NCI-H1092 (cell line): ENCODE measurements at places on chromosomes 12 and 14.

GRCh38 chr12:112347581-112347982 lies 34.6 kb downstream of the HECTD4 start:
- DNase-seq: no peak

DNA sequence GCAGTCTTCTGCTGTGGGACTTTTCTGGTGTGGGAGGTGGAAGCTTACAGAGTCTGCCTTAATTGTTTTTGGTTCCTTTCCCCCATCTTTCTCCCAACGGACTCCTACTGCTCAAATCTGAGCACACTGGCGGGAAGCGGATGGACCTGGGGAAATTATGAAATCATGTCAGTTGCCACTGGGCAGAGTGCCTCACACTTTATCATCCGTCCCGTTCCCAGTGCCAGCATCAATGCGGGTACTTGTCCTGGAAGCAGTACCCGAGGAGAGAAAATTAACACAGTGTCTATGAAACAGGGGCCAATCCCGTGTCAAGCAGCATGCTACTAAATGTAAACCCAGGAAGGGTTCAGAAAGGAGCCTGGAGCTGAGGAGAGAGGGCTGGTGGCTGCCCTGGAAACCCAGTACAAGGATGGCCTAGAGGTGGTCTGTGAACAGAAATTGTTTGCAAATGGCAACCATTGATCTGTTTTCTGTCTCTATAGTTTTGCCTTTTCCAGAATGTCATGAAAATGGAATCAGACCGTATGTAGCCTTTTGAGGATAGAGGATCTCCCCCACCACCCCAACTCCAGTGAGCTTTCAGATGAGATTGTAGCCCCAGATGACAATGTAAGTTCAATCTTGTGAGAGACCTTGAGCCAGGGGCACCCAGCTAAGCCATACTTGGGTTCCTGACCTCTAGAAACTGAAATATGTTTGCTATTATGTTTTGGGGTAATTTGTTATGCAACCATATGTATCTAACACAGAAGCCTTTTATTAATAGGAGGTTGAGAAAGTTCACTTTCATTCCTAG lies 908 bp upstream of the CDKL1 start:
- DNase-seq: no peak

DNA sequence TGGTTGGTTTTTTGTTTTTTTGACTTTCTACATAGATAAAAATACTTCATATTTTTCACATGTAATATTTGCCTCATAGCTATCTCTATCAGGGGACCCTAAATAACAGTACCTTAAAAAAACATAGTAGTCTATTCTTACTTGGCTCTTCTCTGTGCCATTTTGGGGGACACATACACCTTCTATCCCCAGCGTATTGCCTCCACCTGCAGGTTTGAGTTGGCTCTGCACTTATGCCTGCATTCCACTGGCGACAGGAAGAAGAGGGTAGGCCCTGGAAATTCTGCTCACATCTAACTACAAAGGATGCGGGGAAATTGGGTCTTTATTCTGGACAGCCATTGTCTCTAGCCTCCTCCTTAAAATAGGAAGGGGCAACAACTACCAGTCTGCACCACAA lies 13.8 kb upstream of the IFI27L2 start:
- DNase-seq: no peak

DNA sequence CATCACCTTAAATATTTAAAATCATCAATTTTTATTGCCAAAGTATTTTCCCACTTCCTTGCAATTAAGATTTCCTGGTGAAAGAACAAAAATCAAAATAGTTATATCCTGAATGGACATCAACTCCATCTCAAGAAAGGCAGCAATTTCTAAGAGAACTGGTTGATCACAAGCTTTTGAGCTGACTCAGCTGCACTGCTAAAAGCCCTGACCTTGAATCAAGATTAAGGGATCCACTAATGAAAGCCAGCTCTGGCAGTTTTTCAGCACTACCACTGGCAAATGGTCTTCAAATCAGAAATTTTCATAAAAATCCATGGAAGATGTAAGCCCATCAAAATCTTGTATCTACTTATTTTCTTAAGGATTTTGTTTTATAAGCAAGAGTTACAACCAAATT lies 123.4 kb downstream of the SLC6A15 start:
- no peak for DNase-seq

DNA sequence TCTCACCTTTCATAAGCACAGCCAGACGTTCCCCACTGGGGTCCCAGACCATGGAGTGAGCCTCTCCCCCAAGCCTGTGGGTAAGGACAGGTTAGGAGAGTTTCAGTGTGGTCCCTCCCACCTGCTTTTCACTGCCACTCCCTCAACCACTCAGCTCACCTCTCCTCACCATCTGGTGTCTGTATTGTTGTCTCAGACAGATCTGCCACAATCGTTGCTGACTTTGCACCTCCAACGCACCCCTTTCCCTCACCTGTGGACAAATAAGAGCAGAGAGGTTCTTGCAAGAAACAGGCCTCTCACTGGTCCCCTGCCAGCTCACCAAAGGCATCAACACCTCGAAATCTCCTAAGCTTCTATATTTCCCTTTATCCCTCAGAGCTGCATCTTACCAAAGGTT lies 8.8 kb downstream of the MYG1 start:
- no peak for DNase-seq

DNA sequence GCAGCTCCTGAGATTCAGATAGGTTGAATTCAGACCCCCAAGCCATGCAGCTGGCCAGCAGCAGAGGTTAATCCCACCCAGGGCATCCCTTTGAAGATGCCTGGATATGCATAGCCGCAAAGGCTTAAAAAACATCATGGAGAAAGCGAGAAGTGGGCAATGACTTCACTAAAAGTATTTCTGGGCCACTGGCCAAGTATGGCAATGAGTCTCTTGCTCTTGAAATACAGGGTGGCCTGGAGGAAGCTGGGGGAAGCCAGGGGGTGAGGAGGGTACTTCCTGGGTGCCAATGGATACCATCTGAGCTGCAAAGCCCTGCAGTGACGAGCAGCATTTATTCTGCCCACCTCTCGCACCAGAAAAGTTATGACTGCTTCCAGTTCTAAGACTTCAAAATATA lies 539.3 kb upstream of the TBX3 start:
- no peak for DNase-seq

DNA sequence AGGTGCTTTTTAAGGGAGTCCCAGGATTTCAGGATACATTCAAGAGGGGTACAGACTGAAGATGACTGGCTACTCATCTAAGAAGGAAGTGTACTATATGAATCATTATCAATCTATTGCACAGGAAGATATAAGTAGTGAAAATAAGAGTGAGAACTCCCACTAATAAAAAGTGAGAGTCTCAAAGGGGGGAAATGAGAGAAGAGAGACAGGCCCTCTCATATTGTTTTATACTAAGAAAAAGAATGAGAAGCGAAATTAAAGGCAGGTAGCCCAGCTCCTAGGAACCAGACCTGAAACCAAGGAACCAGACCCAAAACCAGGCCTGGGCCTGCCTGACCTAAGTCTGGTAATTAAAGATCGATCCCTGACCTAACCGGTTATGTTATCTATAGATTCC lies 54.6 kb downstream of the TESPA1 start:
- DNase-seq: no peak

DNA sequence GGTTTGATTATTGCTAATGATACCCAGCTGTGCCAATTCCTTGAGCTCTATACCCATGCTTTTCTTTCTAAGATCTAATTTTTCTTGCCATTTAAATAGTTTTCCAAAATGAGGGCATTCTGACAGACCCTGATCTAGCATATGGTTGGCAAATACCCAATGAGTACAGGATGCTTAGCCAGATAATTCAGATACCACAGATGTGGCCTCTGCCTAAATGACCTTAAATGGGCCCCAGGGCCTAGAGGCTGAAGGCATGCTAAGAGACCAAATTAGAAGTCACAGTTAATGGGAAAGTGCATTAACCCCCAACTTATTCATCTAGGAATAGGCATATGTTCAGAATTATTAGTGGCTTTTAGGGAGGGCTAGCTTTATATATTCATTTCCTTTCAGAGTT lies 122.3 kb upstream of the CNOT2 start:
- DNase-seq: no peak

- DNase-seq: no peak
Measured at GRCh38 chr12:122244565-122245371, 18.9 kb upstream of the DIABLO start.

- no peak for DNase-seq
Measured at GRCh38 chr14:96901227-96901626, 104.0 kb downstream of the VRK1 start.

DNA sequence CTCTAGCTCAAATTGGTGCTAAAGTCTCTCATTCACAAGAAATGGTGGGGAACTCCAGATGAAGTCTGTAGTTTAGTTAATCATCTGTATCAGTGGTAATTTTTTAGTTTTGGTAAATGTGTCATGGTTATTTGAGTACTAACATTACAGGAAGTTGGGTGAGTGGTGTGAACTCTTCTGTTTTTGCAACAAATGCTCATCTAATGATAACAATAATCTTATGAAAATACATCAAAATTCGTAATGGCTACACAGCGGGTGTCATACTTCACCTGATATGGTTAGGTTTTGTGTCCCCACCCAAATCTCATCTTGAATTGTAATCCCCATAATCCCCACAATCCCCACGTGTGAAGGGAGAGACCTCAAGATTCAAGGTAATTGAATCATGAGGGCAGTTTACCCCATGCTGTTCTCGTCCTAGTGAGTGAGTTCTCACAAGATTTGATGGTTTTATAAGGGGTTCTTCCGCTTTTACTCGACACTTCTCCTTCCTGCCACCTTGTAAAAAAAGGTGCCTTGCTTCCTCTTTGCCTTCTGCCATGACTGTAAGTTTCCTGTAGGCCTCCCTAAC lies 209.3 kb upstream of the FOXN3 start:
- DNase-seq: no peak

DNA sequence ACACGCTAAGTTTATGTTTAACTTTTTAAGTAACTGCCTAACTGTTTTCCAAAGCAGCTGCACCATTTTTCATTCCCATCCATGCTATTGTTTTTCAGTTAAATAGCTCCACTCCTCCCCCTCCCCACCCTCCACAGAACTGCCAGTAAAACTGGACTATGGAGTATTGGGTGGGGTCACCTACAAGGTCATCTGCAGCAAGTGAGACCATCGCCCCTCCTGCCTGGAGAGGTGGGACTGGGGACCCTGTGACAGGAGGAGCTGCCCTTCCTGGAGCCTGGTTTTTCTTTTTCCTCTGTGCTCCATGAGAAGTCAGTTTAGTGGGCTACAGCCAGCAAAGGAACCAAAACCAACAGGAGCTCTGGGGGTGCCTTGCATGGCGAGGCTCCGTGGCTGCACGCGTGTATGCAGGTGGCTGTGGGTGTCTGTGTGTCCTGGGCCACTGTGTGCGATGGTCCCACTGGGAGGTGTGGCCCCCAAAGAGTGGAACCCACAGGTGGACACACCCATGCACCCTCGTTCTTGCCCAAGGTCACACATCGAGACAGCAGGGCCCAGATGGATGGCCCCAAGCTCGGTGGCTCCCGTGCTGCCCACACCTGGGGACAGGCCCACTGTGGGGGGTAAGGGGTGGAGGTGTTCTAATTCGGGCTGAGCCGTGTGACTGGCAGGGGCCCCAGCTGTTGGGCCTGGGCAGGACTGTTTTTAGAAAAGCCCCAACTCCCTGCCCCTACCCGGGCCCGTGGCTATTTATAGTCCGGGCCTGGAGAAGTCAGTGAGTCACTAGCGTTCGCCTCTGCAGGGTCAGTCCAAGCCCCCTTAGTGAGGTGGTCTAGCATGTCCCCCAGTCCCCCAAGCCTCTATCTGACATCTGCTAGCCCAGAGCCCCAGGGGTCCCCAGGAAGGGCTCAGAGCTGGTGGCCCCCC lies 2.3 kb upstream of the ADSS1 start:
- DNase-seq: no peak

DNA sequence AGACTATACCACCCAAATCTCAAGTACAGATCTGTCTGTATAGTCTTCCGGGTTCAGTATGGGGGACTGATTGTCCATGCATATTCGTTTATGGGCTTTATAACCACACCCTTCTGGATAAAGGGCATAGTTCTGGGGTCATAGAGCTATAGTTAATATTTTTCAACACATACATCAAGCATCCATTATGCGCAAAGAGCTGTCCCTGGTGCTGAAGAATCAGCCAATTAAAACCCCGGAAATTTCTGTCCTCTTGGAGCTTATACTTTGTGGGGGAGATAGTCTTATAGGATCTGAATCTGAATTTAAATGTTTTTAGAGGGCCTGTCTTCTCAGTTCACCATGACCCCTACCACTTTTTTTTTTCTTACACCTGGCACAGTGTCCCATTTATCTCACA lies 256.7 kb downstream of the SUDS3 start:
- no peak for DNase-seq

DNA sequence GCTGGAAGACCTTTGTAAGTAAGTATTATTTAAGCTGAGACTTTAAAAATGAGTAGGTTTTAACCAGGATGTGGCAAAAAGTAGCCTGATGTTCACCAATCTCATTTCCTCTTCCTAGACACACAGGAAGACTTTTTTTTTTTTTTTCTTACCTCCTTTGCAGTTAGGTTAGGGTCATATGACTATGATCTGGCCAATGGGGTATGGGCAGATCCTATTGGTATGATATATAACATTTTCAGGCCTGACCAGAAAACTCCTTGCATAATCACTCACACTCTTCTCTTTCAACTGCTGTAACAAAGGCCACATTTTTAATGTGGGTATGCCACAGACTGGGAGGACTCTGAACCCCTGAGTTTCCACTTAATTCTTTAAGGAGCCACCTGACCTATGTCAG lies 2.7 kb upstream of the RPS6KA5 start:
- DNase-seq: no peak

GRCh38 chr14:35978561-35978960 lies 152.4 kb downstream of the BRMS1L start:
- no peak for DNase-seq

DNA sequence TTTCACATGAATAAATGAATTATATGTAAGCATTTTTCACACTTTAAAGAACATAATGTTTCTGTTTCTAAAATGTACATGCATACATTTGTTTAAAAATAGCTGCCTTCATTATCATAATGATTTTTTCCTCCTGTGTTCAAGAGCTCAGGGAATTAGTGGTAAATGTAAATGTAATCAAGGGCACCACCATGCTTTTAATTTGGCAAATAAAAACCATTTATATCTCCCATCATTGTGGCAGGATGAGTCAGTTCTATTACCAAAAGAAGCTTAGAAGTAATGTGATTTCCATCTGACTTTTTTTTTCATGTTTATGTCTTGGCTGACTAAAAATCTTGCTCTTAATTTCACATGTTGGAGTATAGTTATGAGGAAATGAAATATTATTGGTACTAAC lies 176.1 kb downstream of the GXYLT1 start:
- no peak for DNase-seq

DNA sequence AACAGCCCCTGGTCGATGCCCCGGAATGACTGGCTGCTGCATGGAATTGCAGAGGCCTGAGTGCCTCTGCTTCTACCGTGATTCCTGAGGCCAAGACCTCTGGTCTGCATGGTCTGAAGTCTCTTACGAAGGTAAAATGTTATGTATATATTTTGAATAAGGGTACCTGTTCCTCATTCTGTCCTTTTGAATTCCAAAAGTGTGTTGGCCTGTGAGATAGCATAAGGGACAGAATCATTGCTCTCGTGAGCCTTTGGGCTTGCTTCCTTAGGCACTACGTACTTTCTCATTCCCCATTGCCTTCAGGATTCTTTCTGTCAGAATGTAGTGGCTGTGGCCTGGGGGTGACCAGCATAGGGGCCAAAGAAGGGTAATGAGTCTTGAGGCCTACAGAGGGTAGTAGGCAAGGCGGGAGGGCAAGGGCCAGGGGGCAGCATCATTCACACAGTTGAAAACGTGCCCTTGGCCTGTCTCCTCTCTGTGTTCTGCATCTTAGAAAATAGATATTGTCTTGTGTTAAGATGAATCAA lies 19.5 kb downstream of the TRAF3 start:
- DNase-seq: no peak
